ENCODE measurements at places on chromosomes 5 and 9.

DNA sequence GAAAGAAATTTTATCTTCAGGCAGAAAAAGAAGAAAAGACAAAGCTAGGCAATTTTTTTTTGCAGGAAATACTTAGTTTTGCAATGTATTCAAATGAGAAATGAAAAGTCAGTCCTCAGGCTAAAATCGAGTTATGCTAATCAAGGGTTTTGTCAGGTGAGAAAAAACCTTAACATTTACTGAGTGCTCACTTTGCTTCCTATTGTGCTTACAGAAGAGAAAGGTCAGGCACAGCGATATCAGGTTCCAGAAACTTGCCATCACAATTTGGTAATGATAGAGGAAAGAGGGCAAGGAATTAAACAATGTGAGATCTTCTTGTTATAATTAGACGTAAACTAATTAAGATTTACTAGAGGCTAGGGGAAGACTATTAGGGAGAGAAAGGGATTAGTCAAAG lies 431.7 kb upstream of the CTNND2 start:
- DNase-seq, result no peak
- H3K27ac ChIP-seq, result no peak overlapping the region
- no peaks in the 10 kb centered on the region for H3K27me3 ChIP-seq
- H3K4me3 ChIP-seq, result no peak overlapping the region

DNA sequence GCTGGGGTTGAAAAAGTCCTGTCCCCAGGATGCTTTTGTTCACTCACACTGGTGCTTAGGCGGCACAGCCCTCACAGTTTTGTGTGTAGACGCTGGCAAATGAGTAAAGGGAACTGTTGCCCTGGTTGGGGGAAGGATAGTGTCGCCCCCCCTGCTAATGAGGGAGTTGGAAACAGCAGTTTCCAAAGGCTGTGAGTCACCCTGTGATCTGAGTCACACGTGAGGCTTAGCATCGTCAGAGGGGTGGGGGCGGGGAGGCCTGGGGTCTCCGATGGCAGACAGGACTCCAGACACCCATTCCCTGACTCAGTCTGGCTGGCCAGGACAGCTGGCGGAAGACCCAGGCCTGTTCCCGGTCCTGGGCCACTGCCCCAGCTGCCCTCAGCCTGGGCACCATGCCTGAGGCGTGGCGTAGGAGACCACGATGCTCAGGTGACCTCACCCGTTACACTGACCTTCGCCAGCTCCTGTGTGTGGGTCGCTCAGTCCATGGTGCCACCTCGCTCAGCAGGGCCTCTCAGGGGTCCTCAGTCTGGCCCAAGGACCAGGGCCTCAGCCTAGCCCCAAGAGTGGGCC lies 2.9 kb downstream of the DNAJB5 start:
- no peak overlapping the region for H3K27ac ChIP-seq
- H3K4me1 ChIP-seq, result peaks cover 37% of the 10 kb centered on the region
- H3K4me3 ChIP-seq, result peak overlapping the region; percentile 80
- peaks cover 14% of the 10 kb centered on the region for H3K36me3 ChIP-seq

- H3K27me3 ChIP-seq, result no peaks in the 10 kb centered on the region
- no peak overlapping the region for H3K27ac ChIP-seq
- H3K36me3 ChIP-seq, result no peaks in the 10 kb centered on the region
Observed at GRCh38 chr9:95360866-95361265, 43.4 kb upstream of the FANCC start.

- no peak overlapping the region for H3K4me3 ChIP-seq
- no peak overlapping the region for H3K27ac ChIP-seq
- H3K27me3 ChIP-seq, result no peaks in the 10 kb centered on the region
- no peaks in the 10 kb centered on the region for H3K36me3 ChIP-seq
- DNase-seq, result no peak
- no peaks in the 10 kb centered on the region for H3K4me1 ChIP-seq
Observed at GRCh38 chr9:92492781-92493401, 10.6 kb upstream of the ASPN start.

Measured in psoas muscle (tissue), 8 donors.